T-helper 1 cell (primary cell): ENCODE measurements at places on chromosomes 5 and 9.

DNA sequence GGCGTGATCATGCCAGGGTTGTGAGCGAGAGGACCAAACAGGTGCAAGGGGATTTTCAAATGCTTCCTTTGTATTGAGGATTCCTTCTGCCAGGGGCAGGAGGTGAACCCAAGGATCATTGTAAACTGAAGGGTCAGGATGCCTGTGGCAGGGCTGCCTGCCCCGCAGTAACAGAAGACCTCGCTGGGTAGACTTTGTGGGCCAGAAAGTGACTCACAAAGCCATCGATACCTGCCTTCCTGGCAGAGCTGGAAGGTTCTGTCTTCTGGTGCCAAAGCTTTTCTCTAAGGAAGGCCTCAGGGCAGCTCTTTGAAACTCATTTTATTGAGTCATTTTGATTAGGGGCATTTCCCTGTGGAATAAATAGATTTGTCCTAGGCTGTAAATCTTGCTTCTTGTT lies 223.4 kb downstream of the ICE1 start:
- no peak for DNase-seq

GRCh38 chr5:148166550-148167283 lies 1.6 kb upstream of the SPINK14 start:
- no peak for DNase-seq

GRCh38 chr9:78397045-78397444 lies 100.1 kb downstream of the PSAT1 start:
- no peak for DNase-seq

DNA sequence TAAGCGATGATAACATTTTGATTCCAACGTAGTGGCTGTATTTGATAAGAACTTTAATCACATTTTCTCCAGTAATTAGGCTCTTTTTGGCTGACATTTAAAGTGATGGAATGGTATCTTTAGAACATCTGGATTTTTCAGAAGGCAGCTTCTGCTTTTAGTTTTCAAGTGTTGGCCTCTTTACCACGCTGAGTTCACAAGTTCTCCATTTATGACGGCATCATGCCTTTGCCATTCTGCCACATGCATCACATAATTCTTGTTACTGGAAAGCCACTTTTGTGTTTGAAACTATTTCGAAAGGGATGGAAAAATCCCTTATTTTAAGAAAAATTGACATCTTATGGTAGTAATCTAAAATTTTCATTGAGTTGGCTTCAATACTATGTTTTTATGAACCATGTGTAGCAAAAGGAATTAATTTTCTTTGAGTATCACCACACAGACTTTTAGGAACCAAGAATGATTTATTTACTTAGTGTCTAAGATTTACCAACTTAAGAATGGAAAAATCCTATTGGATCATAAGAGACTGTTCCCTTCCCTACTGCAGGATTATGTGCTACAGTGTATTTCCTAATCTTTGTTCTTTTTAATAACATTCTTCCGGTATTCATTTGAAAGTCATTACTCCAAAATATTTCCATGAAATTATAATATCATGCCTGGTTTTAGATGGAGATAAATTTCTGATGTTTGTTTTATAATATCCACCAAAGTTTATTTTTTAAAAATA lies 344.2 kb downstream of the ADGRV1 start:
- DNase-seq = no peak
